ENCODE measurements at places on chromosomes 6 and 20.

DNA sequence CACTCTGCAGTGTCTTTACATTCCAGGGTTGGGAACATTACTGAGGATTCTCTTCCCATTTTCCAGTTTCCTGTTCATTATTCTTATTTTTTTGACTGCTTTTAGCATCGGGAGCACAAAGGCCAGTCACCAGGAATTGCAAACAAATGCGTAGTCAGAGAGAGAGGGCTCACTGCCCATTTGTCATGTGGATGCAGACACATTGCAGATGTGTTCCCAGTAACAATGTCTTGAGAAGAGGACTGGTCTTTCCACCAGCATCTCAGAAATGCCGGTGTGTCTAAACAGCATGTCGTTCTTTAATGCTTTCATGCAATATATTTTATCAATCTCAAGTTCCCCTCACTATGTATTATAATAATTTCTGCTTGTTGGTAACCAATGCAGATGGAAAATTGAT, 952 bp upstream of the TAAR6 start:
- no peak for DNase-seq

DNA sequence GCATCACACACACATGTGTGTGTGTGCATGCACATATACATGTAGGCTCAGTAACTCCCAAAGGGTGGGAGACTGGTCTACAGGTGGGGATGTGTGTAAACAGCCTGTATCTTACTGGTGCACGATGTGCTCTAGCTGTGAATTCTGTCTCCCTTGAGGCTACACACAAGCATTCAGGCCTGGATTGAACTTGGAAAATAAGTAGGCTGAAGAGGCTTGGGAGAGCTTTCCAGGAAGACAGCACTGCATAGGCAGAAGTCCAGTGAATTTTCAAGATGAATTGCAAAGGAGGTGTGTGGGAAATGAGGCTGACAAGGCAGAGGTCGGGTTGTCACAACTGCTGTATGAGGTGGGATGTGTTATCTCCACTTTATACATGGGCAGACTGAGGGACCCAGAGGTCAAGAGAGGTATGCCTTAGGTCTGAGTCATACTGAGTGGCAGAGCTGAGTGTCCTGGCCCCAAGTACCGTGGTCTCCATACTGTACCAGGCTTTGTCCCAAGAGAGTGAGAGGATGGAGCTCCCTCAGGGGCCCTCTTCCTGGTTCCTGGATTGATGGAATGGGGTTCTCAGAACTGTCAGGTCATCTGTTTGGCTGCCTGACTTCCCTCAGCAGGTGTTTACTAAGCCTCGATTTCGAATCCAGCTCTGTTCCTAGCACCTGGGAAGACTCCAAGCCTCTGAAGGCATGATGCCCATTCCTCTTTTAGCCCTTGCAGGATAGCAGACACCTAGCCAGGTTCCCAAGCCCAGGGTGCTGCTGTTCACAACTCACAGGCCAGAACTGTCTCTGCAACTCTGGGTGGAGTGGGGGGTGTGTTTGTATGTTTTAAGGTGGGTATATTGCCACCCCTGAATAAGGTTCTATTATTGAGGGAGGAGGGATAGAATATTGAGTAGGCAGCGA, 14.4 kb downstream of the SNPH start:
- DNase-seq: no peak

DNA sequence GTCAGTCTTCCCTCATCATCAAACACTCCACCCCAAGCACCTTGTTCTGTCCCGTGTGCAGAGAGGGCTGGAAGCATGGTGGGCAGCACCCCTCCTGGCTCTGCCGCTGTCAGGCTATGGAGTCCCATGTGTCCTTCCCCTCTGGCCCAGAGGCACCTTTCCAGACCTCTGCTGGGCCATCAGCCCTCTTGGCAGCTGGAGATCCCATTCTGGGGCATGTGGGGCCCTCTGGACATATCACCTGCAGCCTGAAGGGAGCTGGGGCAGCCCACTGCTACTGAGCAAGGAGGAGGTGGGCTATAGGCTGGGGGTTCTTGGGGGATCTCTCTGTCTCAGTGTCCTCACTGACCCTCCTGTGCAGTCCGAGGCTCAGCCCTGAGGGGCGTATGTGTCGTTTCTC, 42.2 kb downstream of the SUN5 start:
- no peak for DNase-seq

- DNase-seq: no peak
Measured at GRCh38 chr6:109031416-109031815, 63.2 kb downstream of the SESN1 start.

DNA sequence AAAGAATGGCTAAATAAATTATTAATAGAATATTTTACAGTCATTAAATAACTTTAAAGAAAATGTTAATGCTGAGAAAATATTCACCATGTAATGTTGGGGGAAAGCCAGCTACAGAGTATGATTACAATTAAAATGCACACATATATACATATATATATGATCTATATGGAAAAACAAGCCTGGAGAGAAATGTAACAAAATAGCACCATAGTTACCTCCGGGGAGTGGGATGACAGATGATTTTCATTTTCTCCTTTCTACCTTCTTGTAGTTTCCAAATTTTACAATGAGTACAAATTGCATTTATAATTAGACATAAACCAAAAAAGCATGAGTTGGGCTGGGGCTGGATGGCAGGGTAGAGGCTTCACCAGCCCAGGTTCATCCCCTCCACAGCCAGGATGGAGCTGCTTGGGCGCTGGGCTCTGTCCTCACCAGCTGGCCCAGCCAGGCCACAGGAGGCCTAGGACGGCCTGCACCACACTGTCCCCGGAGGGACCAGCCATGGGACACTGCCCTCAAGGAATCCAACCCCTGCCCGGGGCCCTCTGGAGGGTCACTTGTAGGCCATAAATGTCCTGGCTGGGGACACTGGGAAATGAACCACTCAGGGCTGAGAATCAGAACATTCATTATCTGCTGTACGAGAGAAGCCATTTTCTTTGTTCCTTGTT, 10.3 kb downstream of the C20orf203 start:
- no peak for DNase-seq

Measured in fibroblast of pulmonary artery (primary cell).